NCI-H187 treated with DMSO at 0.1 percent for 48 hours (cell line): ENCODE measurements at places on chromosomes 16 and 17.

GRCh38 chr16:49515861-49516260, 142.3 kb downstream of the C16orf78 start:
- no peak for DNase-seq

DNA sequence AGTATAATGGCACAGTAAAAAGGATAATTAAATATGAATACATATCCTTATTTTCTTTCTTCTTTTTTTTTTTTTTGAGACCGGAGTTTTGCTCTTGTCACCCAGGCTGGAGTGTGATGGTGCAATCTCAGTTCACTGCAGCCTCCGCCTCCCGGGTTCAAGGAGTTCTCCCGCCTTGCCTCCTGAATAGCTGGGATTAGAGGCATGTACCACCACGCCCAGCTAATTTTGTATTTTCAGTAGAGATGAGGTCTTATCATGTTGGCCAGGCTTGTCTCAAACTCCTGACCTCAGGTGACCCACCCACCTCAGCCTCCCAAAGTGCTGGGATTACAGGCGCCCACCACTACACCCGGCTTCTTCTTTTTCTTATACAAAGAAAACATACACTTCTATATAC, 12.0 kb downstream of the GABARAPL2 start:
- DNase-seq: no peak

DNA sequence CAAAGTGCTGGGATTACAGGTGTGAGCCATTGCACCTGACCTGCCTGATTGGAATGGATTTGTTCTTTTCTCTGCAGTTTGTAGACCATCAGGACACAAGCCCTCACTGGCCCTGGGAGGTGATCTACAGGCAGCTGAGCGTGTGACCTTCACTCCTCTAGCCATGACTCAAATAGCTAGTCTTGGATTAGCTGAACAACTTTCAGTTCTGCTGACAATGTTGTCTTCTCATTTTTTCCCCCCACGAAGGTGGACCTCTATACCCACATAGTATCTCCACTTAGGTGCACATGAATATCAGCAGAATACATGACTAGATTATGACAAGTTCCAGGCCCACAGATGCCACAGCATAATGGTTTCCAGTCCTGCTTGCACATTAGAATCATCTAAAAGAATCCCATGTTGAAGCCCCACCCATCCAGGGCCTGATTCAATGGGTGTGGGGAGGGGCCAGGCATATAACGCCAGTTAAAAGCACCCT, 36.8 kb downstream of the HS3ST3B1 start:
- no peak for DNase-seq

GRCh38 chr16:29641561-29641960, 21.5 kb upstream of the SPN start:
- DNase-seq: no peak

- DNase-seq: no peak
Measured at GRCh38 chr17:44801880-44802279, 28.2 kb downstream of the GJC1 start.

DNA sequence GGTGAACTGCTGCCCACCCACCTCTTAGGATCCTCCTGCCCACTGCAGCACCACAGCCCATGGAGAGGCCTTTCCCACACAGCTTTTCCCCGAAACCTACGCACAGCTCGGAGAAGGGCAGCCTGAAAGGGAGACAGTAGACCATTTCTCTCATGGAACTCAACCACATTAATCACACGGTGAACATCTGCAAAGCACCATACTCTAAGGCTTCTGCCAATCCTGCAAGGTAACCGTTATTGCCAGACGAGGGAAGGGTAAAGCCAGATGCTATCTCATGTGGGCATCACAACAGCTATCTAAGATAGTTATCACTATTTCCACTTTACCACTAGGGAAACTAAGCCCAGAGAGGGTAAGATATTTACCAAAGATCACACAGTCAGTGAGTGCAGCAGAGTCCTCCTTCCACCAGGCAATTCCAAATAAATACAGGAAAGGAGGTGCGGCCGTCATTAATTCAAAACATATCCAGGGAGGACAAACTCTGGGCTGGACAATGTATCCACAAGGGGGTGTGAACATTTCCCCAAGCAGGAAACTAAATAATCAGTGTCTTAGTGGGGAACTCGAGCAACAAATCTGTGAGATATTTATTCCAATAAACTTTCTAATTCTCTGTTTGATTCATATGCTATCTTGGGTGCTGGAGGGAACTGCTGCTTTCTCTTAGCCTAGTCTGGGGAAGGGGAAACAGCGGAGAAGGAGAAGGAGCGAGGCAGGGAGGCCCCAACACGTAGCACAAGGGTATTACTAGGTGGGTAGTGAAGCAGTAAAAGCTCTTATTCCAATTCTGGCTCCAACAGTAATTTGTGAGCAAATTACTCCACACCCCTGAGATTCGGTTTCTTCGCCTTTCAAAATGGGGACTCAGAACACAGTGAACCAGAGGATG, 723 bp downstream of the TMEM186 start:
- DNase-seq: no peak

GRCh38 chr17:76707985-76708807, 2.6 kb downstream of the MXRA7 start:
- no peak for DNase-seq

DNA sequence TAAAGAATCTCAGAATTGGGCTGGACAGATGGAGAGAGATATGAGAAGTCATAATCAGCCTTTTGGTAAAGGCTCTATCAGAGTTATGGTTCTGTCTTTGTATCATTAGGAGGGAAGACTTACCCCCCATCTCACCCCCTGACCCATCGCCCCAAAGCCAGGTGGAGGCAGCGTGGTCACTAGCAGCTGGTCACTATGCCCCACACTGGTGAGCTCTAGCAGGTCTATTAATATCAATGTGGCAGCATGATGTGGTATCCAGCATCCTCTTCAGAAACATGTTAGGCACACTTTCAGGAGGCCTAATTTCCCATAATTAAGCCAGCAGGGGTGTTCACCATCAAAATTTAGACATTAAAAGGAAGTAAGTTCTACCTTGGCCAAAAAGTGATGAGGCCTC, 183.8 kb upstream of the COX10 start:
- DNase-seq: no peak

DNA sequence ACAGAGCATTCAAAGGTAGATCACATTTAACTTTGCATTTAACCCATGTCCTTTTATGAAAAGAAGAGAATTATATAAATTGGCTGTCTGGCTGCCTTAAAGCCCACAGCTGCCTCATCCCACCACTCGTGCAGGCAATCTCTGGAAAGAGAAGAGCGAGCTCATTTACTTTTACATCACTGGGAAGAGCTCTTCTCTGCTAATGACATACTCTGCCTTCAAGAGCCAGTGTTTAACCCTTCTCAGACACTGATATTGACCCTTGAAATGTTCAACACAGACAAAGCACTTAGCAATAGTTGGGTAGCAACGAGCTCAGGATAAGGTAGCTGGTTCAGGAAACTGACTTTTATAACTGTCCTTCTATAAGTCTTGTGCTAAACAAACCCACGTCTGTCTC, 6.8 kb downstream of the KRT38 start:
- peak; percentile 91 for DNase-seq

GRCh38 chr16:72850853-72851252, 197.1 kb downstream of the ZFHX3 start:
- DNase-seq: no peak

DNA sequence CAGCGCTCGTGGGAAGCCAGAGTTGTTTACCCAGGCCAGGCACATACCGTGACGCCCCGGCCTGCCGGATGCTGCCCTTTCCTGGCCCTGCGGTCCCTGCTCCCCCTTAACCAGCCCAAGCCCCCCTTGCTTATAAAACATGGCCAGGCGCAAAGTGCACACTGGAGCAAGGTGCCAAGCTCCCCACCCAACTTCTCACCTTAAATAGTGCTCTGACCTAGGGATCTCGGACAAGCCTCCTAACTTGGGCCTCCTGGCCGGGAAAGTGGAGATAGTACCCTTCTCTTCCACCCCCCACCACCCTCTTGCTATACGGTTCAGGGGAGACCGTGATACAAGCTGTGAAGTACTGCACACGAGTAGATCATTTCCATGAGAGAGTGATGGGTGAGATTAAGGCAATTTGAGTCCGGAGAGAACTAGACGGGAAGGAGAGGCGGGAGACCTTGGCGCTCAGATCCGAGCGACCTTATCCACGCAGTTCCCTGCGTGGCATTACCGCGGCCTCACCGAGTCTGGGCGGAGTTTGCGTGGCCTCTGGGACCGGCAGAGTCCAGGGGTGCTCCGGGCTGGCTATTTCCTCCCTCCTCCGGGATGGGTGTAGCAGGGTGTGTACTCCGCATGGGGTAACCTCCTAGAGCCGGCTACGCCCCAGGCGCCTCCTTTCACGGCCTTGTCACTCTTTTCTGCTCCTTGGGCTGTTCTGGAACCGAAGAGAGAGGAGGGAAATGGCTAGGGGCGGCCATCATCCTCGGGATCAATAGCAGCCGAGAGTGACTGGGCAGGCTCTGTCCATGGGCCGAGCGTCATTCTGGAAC, 4.4 kb upstream of the LHX1 start:
- no peak for DNase-seq

GRCh38 chr16:64416216-64417005, 705.5 kb downstream of the CDH11 start:
- peak; percentile 23 for DNase-seq

DNA sequence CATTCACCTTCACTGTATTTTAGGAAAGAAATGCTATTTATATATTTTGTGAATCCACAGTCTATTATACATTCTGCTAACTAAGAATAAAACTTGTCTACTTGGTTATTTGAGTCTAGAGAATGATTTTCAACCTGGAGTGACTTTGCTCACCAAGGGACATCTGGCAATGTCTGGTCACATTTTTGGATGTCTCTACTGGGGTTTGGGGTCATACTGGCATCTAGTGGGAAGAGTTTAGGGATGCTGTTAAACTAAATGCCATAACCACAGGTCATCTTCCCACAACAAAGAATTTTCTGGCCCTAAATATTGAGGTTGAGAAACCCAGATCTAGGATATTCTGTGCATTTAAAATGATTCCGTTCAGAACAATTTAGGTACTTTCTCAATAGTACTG, 26.0 kb downstream of the KCNJ16 start:
- DNase-seq: no peak

GRCh38 chr17:56034197-56034635, 119.1 kb upstream of the ANKFN1 start:
- DNase-seq: no peak

DNA sequence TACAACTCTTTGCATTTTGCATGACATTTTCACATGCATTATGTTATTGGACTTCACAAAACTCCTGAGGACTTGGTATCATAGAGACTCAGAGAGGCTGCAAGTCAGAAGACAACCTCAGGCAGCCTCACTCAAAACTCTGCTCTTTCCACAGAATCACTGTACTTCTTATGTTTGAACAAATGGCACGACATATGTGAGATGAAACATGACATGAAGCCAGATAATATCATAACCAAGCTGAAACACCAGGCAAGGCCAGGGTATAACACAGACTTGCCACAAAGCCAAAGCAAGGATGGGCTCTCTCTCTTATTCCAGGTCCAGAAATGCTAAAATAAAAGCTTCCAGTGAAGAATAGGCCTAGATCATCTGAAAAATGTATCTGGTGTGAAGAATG, 425.8 kb upstream of the CDH5 start:
- DNase-seq: no peak

DNA sequence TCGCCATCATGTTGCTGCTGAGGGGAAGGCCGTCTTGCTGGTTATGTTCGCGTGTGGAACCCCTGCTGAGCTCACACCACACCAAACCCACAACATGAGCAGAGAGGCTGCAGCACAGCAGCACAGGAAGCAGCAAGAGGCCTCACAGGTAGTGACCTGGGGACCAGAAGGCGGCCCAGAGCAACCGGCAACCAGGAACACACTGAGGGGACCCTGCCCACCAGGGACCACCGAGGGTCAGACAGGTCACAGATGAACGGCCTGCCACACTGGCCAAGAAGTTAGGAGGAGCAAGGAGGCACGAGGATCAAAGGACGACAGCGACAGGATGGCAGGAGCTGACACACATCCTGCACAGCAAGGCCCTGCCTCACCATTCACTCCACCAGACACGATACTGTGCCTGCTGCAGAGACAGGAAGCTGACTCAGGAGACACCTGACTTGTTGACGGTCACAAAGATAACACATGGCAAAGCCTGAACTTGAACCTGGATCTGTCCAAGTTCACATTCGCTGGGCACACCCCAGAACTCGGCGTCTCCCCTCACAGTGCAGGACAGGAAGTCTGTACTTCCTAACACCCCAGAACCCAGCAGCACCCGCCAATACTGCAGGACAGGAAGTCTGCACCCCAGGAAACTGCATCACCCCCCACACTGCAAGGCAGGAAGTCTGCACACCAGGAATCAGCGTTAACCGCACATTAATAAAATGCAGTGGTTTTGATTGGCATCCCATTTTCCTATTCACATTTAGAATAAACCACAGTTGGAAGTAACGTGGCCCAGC, 98.5 kb downstream of the ZNF778 start:
- DNase-seq: no peak

- DNase-seq: no peak
Measured at GRCh38 chr17:33924104-33924503, 331.0 kb upstream of the CCL2 start.

- no peak for DNase-seq
Measured at GRCh38 chr17:58520843-58521430, 6.5 kb upstream of the MTMR4 start.
